ENCODE measurements at places on chromosomes 5 and 9. TPM values are rescaled to one million over a fixed set of nuclear protein-coding genes. Genes with fewer than 3 reads are reported as not detected.

PHF24 gene
- not detected for polyA plus RNA-seq

C5orf63 gene
- 3.1 TPM for polyA plus RNA-seq

FOXI1 gene
- polyA plus RNA-seq: not detected

HMCN2 gene
- polyA plus RNA-seq: 1.4 TPM

PCDHGC4 gene
- 0.38 TPM for polyA plus RNA-seq

MYMK gene
- not detected for polyA plus RNA-seq

SAXO1 gene
- polyA plus RNA-seq: not detected

SLC6A3 gene
- not detected for polyA plus RNA-seq

PCDHB5 gene
- 3.0 TPM for polyA plus RNA-seq

PRR16 gene
- 6.5 TPM for polyA plus RNA-seq

ANGPTL2 gene
- 13.4 TPM for polyA plus RNA-seq

SNCAIP gene
- 3.6 TPM for polyA plus RNA-seq

HAVCR1 gene
- not detected for polyA plus RNA-seq

- DNase-seq: no peak
Measured at GRCh38 chr5:80181618-80182211, 74.1 kb downstream of the SERINC5 start.

DNA sequence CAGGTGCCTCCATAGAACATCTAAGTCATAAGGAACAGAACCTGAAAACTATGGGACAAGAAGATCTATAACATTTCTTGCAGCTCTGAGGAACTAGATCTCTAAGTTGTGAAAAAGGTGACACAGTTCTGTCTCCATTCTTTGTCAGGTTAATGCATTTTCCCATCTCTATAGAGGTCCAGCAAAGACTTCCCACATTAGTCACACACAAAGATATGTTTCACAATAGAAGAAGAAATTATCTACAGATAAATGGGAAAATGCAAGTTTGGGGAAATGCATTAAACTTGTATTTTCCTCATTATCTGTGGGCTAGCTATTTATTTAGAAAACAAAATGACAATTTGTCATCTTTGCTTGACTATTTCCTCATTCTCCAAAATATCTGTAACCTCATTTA is 458.6 kb upstream of the PAPPA start:
- no peak for DNase-seq

- DNase-seq: no peak
Measured at GRCh38 chr5:169904059-169904458, 76.2 kb downstream of the INSYN2B start.

- DNase-seq: no peak
Measured at GRCh38 chr5:148860599-148860998, 34.2 kb downstream of the ADRB2 start.

DNA sequence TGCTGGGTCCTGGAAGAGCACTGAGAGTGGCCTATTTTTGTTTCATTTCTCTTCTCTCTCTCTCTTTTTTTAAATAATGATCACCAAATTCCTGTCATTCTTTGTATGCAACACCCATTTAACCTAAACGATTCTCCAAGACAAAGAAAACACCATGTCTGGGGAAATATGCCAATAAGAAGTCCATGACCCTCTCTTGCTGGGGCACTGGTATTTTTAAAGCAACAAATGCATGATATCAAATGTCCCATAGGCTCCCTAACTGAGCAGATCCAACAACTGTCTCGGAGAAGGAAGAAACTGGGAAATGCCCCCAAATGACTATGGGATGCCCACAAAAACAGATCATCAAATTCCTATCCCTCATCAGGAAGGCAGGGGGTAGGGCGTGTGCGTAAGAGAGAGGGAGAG is 567.4 kb downstream of the CCDC171 start:
- DNase-seq: no peak

DNA sequence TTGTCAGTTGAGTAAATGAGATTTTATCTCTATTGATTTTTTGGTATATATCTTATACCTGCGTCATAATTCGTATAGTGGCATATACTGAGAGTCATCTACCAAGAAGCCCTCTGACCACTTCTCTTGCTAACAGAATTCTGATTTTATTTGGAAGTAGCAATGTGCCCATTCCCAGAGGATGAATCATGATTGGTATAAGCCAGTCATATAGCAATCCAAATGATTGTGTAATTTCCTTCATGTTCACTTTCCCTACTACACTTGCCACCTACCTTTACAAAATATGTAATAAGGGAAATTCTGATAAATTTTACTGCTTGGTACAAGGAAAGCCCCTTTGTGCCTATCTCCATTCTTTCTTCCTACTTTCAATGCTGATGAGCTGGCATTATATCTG is 16.1 kb upstream of the ZNF462 start:
- DNase-seq: no peak

DNA sequence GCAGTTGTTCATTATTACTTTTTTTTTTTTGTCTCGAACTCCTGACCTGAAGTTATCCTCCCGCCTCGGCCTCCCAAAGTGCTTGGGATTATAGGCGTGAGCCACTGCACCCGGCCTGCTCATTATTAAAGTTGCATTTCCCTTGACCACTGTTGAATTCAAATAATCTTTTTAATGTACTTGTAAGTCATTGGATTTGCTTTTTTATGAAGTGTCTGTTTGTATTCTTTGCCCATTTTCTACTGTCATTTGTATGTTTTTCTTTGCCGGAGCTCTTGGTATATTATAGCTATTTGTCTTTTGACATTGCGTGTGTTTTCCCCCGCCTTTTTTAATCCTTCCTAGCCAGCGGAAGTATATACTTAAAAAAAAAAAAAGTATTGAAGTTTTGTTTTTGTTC is 22.0 kb downstream of the LRRTM2 start:
- no peak for DNase-seq

GRCh38 chr9:83714329-83714728 is 6.6 kb upstream of the UBQLN1 start:
- DNase-seq: no peak

DNA sequence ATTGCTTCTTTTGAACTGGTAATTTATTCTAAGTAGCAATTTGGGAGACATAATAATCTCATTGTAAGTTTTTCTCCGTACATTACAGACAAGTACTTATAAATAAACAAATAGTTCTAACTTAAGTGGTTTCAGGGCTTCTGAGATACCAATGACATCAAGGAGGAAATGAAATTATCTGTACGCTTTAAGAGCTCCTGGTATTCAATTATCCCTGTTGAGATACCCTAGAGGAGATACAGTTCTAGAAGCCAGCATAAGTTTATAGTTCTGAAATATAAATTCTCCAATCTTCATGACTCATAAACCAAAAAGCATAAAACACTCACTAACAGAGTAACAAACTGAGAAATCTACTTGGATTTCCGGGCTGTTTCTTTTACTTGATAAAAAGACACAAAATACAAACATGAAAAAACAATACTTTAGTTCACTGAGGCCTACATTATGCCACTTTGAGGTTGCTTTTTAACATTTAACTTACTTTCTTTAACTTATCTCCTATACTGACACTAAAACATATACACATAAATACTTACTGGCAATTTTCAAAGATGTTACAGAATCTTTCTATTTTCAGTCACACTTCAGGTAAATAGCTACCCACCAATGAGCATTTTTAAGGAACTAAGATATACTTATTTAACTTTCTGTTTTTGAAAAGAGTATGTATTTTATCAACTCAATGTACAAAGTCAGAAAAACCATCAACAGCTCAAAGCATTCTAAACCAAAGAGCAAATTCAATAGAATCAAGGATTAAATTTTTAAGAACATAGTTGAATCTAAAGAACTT is 7.5 kb downstream of the DCTN4 start:
- no peak for DNase-seq

DNA sequence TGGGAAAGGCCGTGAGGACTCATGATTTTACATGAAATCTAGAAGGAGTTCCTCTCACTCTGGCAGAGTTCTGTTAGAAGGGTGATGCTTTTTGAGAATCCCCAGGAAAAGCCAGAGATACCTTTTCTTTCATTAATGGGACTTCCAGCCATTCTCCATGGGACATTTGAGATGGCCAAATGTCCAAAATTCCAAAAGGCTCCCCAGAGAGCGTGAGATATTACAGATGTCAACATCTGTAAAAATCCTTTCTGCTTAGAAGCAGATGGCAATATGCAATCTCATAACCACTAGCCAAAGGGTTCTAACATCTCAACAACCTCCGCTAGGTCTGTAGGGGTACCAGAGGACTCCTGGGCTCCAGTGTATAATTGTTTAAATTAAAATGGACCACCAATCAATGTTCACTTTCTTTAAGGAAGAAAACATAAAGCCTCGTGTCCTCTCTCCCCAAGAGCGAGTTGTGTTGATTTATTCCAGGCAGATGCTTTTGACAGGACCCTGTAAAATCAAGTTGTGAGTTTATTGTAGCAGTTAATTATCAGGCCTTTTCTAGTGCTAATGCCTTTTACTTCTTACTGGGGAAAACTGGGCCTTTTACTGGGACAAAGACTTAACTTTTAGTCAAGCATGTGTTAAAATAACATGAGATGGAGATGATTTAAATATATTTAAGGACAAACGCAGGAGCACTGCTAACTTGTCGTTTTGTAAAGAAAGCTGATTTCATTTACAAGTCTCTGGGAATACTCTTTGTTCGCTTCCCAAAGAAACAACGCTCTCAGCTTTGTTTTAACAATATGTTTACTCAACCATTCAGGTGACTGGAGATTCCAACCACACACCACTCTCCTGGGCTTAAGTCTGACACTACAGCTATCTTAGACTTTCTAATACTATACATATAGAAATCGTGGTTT is 4.8 kb downstream of the GAS1 start:
- DNase-seq: no peak

DNA sequence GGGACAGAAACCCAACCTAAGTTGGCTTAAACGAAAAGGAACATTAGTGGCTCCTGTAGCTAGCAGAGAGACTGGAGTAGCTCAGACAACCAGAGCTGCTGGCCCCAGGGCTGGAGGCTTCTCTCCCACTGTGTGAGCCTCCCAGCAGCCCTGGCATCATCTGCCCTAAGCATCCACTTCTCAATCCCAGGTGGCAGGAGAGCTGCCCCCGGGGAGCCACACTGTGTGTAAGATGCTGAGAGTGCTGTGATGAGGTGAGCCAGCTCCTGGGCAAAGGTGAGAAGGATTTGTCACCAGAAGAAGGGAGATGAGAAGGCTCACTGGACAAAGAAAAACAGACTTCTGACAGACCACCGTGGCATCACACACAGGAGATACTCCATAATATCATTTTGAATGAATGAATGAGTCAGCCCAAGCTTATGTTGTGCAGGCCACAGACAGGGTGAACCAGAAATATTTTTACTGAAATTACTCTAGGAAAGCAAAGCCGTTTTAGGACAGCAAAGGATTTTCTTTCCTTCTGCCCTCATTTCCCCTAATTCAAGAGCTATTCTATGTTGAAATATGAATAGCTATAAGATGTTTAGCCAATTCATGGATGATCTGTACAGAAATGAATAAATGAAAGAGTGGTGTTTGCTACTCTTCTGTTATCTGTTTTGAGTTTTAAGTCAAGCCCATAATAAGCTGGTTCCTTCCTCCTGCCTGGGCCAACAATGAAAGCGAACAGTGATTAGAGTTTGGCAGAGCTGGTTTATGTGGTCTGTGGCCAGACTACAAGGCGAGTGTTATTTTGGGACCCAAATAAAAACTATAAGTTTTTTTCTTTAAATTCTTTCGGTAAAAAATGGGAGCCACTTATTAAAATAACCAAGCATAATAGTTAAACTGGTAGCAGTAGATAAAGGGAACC is 57.4 kb upstream of the ECM2 start:
- DNase-seq: no peak

GRCh38 chr9:37144762-37145161 is 24.4 kb downstream of the ZCCHC7 start:
- no peak for DNase-seq

- no peak for DNase-seq
Measured at GRCh38 chr5:59760785-59761348, 132.7 kb downstream of the PDE4D start.

- no peak for DNase-seq
Measured at GRCh38 chr5:35405938-35406337, 175.7 kb upstream of the PRLR start.

GRCh38 chr5:1032551-1033027 is 24.0 kb downstream of the NKD2 start:
- DNase-seq: no peak

- no peak for DNase-seq
Measured at GRCh38 chr9:124214116-124214515, 43.6 kb upstream of the NEK6 start.

DNA sequence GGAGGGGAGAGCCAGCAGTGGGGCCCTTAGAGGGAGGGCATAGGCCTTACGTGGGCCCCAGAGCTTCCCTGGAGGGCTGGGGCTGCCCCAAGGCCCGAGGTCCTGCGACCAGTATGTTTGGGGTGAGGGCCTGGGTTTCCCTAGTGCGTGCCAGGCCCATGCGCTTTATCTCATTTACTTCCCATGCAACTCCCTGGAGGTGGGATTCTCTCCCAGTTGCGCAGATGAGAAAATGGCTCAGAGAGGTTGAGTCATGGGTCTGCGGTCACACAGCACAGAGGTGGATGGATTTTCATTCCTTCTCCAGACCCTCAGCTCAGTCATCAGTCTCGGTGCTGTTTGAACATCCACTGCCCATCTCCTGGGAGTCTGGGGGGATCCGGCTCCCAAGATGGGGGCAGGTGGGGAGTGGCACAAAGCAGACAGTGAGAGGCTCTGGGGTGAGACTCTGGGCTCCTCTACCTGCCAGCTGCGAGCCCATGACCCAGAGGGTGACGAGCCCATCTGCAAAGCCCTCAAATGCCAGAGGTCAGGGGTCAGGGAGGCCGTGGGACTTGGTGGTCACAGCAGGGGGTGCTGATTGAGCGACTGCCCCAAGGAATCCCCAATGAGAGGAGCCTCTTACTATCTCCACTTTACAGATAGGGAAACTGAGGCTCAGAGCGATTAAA is 171.2 kb downstream of the GAPVD1 start:
- DNase-seq: peak; percentile 39

DNA sequence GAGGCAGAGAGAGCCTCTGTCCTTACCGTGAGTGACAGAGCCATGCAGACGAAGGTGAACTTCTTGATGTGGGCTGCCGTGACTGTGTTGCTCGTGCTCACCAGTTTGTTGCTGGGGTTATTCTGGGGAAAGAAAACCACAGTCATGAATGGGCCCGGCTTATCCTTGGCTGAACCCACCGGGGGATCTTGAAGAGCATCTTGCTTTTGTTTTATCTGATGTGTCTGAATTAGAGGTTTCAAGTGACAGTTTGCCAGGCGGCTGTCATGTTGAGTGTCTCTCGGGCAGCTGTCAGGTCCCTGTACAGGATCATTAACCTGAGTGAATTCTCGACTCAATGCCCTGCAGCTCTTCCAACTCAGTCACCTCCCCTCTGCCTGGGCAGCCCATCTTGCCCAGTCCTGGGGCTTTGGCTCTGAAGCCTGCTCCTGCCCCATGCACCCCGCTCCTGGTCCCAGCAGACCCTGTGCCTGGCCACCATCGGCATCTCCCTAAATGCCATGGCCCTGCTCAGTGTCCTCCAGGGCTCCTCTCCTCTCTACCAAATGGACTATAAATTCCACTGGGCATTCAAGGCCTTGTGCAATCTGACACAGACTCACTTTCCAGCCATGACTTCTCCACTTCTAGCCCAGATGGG is 77.4 kb downstream of the OTULIN start:
- no peak for DNase-seq
